Activated gamma-delta T cell treated with anti-CD3 and anti-CD28 coated beads, Interleukin-2, amount 50 U/mL, for 16 hours (primary cell): ENCODE measurements at places on chromosomes 4 and X.

DNA sequence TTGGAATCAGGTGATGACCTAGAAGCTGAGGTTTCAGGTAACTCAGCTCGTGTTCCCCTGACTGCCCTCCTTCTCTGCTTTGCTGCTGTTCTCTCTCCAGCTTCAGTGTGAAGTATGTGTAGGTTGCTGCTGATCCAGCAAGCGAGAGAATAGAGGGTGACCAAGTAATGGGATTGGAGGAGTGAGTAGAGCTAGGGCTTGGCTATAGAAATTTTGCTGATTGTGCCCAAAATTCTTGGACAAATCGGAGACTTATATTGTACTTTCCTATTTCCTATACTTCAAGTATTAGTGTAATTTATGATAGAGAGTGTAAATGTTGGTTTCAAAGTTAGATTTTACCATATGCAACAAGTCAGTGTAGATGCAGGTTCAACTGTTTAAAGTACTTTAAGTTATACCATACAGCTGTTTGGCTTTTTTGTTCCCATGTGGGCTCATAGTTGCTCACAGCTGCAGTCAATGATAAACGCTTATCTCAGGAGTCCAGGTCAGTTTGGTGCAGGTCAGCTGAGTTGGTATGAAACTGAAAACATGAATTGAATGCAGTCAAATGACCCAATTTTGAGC lies 48.0 kb downstream of the RAPGEF2 start:
- no peak for DNase-seq

DNA sequence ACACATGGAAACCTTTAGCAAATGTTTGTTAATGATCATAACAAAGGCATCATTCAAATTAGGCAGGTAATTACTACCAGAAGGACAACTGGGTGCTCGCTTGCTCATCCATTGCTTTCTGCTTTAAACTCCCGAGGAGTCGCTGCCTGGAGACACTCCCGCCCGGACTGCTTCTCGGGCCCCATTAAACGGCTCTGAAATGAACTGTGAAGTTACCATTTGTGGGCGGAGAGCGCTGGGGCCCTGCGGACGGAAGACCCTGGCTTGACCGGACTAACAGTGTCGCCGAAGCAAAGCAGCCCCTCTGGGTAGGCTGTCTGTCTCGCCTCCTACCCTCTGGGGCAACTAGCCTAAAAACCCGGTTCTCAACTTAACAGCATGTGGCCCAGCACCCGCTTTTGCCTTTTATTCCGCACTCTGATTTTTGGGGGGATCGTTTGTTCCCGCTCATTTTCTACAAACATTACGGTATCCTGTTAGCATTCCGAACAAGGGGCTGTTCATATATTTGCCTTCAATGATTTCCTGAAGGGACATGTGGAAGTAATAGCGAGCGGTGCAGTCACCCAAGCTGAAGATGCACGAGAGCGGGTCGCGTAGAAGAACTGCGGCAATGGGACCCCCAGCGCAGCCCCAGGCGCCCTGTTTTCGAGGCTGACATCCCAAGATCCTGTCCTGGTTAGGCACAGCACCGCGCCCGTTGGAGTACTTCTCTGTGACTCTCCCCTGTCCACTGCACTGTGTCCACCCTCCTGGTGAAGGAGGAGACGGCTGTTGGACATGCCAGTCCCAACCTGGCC lies 1.6 kb upstream of the PDGFRA start:
- DNase-seq: no peak

GRCh38 chrX:108332281-108332680 lies 105.9 kb downstream of the COL4A6 start:
- DNase-seq: no peak

- no peak for DNase-seq
Observed at GRCh38 chrX:3599802-3600430, 113.5 kb downstream of the PRKX start.
